ENCODE measurements at places on chromosomes 6 and 20.
A peak's percentile ranks its signal among the peaks of the same experiment; 100 is the strongest.

DNA sequence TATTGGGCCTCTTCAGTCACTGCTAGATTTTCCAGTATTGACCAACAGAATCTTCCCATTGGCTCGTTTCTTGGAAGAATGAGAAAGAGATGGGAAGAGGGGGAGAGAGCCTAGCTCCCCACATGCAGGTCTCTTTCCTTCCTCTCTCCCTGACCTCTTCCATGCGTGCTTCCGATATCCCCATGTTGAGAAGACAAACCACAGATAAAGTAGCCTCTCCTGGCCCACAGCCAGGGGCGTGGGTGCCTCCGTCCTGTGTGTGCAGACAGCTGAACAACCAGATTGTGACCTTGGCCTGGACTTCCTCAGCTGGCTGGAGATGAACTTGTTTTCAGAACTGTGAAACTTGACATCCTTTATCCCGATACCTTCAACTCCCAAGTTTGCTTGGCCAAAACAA, 71.0 kb downstream of the EDN3 start:
- no peak for DNase-seq

DNA sequence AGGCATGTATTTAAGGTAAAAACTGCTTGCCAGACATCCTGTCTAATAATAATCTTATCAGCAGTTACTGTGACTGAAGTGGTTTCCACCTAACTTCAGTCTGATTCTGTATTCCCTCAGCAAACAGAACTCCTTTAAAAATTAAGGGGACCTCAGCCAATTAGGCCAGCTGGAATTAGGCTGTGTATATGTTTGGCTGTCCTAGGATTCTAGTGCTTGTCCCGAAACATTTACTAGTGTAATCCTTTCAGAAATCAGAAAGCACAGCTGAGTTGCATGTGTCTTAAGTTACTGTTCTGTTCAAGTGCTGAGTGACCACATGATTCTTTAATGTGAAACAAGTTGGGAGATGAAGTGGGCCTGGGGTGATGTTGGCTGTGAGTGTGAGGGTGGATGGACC, 120.9 kb upstream of the SUPT3H start:
- no peak for DNase-seq

DNA sequence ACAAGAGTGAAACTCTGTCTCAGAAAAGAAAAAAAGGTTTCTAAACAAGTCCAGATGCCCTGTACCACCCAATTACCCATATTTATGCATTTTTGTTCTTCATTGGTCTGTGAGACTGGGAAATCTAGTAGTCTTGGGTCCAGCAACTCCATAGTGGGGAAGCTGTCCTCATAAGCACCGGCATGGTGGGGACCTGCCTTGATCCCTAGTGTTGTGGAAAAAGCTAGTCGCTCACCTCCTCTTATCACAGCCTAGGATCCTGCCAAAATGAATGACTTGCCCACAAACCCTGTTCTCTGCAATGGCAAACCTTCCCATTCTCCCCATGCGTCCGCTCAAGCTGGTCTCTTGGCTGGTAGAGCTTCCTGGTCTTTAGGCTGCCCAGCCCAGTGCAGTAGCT, 38.3 kb upstream of the GABRR1 start:
- DNase-seq: no peak

DNA sequence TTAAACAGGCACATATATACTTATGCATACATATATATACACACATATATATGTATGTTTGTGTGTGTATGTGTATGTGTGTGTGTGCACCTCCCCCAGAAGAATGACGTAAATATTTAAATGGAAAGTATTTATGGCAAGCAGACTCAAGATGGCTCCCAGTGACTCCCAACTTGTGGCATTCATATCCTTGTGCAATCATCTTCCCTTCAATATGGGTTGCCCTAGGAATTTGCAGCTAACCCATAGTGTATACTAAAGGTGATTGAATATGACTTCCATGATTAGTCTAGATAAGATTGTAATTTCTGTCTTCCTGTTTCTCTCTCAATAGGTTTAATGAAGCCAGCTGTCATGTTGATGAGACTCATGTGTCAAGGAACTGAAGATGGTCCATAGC, 127.6 kb downstream of the TRDN start:
- no peak for DNase-seq

DNA sequence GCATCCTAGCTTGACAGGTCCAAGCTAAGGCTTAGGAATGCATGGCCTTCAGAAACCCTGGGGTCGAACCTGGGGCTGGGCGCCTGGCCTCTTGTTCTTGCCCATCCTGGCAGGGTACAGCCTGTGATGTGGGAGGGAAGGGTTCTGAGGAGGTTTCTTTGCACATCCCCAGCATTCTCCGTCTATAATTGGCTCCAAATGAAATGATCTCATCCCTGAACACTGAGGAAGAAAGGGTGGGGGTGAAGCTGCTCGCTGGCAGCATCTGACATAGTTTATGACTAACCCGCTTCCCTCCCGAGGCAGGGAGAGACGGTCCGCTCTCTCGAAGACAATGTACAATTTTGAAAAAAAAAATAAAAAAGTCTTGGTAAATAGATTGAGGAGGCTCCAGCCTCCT, 67.1 kb upstream of the ZNFX1 start:
- peak; percentile 95 for DNase-seq

- no peak for DNase-seq
Measured at GRCh38 chr20:58759947-58760346, 67.3 kb downstream of the NPEPL1 start.

DNA sequence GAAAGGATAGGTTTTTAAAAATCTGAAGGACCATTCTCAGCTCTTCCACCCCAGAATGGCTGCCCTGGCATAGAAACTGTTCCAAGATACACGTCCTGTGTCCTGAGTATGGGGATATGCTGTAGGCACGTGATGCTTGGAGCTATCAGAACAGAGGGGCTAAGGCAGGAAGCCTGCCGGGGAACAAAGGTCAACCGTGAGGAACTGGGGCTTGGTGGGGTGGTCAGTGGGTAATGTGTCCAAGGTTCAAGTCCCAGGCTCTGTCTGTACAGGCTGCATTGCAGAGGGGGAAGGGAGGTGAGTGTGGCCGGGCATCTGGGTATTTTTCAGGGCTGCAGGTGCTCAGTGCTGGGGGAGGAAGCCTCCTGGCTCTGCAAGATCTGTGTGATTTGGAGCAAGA, 479.6 kb upstream of the CHD6 start:
- no peak for DNase-seq

- peak; percentile 85 for DNase-seq
Measured at GRCh38 chr20:51660672-51661608, 107.2 kb downstream of the ATP9A start.

DNA sequence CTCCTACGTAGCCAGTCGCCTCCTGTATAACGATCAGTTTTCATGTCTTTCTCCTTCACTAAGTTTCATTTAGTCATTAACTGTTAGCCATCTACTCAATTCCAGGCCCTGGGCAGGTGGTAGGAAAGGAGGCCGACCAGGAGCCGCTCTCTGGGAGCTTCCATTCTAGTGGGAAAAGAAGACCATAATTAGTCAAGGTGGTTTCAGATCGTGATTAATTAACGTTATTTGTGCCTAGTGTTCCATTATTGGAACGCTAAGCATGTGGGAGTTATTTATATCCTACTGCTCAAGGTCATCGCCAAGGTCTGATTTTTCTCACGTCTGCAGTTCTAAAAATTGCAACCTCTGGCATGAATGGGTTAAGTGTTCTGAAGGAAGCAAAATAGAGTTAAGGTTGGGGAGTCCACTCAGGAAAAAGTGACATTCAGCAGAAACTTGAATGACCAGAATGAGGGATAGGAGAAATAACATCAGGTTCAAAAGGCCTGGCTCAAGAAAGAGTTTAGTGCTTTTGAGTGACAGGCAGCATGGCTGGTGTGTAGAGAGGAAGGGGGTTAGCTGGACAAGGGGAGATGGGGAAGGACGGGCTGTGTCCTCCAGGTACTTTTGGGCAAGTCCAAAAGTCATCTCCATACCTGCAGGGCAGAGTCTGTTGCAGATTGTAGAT, 812 bp downstream of the SLC9A8 start:
- DNase-seq: no peak

DNA sequence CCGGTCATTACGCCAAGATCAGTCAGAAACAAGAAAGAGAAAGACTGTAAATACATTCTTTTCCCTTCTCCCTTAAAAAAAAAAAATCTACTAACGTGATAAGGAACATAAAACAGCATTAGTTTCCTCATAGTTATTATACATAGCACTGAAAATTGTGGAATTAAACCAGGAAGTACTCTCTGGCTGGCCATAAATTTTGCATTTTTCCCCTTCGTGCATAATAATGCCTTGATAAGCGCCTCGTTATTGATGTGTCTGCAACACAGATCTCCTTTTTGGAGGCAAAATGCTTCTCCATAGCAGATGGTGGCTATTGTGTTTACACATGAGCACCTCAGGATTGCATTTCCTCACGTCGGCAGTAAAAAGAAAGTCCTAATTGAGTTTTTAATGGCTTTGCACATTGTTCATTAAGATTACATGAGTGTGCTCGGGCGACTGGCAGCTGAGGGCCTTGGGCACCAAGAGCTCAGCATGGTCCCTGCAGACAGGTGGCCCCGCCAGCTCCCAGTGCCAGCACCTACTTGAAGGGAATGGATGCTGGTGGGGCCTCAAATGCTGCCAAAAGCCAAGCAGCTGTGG, 394.5 kb downstream of the PTPRT start:
- no peak for DNase-seq

DNA sequence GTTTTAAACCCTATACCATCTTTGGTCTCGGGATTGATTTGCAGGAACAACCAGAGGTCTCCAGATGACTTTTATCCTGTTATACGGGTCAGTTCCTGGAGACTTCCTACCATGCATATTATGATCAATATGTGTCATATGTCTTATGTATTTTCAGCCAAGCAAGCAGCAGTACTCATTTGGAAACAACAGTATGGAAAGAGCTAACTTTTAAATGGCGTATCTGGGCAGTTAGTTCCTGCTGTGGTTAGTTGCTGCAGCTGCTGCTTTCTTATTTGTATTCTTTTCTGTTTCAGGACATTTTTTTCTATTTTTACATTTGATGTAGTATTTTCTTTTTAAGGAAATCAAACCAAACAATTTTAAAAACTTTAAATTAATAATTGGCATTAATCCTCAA, 207.5 kb downstream of the MANEA start:
- no peak for DNase-seq

- DNase-seq: no peak
Measured at GRCh38 chr20:4071178-4071693, 55.9 kb upstream of the RNF24 start.

GRCh38 chr20:47325242-47325641, 31.3 kb downstream of the ZMYND8 start:
- DNase-seq: no peak

- DNase-seq: no peak
Measured at GRCh38 chr20:4068708-4069107, 53.4 kb upstream of the RNF24 start.

- DNase-seq: peak; percentile 46
Measured at GRCh38 chr6:20092071-20092566, 120.2 kb downstream of the MBOAT1 start.

DNA sequence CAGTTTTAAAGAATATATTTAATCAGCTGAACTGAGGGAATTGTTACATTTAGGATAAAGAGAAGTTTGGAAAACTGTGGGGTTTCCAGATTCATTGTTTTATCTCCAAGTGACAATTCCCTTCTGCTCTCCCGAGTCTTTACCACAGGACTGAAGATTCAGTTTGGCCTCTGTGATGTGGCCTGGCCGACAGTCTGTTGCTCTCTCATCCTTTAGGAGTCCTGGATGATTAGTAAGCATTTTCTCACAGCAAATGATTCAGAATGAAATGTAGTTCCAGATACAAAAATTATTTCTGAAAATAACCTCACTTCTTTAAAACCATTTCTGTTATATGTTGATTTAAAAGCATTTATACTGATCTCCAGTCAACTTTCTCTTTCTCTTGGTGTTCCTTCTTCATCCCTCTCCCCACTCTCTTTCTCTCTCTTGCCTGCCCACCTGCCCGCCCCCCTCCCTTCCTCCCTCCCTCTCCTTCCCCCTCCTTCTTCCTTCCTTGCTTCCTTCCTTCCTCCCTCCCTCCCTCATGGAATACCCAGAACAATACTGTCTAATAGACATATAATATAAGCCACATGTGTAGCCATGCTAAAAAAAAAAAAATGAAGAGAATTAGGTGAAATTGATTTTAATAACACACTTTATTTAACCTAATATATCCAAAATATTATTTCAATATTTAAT, 254.9 kb downstream of the PRL start:
- DNase-seq: peak; percentile 73

GRCh38 chr6:169232507-169232931, 21.1 kb downstream of the THBS2 start:
- DNase-seq: no peak

DNA sequence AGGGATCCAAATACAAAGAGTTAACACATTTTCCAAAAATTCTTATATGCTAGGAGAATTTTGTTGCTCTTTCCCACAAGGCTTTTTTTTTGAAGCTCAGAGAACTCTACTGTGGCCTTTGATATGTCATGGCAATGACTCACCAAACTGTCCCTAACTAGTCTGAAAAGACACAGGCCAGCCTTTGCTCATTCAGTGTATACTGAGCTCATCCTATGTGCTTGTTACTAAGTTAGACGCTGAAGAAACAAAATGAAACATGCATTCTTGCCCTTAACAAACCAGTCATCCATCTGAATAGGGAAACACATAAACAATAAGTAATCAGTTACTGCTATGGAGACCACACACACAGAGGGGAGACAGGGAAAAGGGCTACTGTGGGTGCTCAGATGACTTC, 291.8 kb downstream of the FOXC1 start:
- DNase-seq: no peak

DNA sequence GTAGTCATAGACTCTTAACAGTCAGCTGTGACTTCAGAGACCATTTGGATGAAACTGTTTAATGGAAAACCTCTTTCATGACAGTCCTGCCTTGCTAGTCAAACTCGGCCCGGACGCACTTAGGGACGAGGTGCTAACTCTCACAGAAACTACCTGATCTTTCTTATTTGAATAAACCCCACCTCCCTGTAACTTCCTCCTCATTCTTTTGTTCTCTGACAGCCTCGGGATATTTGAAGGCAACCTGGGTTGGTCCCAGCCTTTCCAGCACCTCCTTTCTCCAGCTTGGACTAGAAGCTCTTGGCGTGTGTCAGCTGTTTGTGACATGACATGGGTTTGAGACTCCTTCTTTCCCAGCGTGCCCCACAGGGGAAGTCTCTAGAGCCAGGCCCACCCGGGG, 175.3 kb upstream of the EXOC2 start:
- no peak for DNase-seq

GRCh38 chr20:21174516-21175239, 48.8 kb downstream of the KIZ start:
- no peak for DNase-seq

DNA sequence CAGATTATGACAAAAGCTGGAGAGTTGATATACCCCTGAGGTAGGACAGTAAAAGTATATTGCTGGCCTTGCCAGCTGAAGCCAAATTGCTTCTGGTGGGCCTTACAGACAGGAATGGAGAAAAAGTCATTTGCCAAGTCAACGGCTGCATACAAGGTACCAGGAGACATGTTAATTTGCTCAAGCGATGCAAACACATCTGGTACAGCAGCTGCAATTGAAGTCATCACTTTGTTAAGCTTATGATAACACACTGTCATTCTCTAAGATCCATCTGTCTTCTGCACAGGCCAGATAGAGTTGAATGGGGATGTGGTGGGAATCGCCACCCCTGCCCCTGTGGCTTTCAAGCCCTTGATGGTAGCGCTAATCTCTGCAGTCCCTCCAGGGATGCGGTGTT, 40.4 kb upstream of the POPDC3 start:
- no peak for DNase-seq

DNA sequence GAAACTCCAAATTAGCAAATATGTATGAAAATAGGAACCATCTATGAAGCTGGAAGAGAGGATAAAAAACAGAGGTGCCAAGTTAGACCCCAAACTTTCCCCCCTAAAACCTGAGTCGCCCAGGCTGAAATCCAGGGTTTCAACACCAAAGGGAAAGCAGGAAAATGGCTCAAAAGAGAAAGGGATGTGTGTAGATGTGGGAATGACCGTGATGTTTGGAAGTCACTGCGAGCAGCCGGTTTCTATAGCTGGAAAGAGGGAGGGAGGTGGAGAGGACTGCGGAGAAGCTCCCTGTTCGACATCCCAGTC, 4.5 kb downstream of the RING1 start:
- DNase-seq: no peak

Data from AG20443 (cell line).